NCI-H2029 (cell line): ENCODE measurements at places on chromosomes 1 and 21.

GRCh38 chr1:192724670-192725069, 84.2 kb upstream of the RGS2 start:
- DNase-seq, result no peak

DNA sequence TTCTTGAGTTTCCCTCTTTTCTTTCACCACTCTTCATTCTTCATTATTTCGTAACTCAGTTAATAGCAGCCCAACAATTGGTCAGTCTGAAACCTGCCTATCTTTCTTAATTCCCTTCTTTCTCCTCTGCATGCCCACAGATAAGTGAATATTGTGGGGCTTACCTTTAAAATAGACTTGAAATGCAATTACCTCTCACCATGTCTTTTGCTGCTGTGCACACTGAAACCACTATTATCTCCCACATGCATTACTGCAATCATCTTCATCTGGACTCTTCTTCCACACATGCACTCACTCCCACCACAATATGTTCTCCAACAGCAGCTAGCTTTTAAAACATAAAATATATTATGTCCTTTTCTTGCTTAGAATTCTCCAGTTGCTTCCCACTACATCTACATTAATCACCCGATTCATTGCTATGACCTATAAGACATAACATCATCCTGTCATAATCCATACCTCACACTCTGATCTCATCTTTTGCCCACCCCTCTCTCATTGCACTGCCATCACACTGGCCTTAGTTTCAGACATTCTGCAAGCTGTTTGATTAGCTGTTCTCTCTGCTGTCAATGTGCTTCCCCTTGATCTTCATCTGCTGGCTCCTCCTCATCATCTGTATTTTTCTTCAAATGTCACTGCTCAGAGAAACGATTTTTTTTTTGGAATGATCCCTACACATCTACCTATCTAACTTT, 304.8 kb downstream of the PTPRC start:
- DNase-seq, result no peak

DNA sequence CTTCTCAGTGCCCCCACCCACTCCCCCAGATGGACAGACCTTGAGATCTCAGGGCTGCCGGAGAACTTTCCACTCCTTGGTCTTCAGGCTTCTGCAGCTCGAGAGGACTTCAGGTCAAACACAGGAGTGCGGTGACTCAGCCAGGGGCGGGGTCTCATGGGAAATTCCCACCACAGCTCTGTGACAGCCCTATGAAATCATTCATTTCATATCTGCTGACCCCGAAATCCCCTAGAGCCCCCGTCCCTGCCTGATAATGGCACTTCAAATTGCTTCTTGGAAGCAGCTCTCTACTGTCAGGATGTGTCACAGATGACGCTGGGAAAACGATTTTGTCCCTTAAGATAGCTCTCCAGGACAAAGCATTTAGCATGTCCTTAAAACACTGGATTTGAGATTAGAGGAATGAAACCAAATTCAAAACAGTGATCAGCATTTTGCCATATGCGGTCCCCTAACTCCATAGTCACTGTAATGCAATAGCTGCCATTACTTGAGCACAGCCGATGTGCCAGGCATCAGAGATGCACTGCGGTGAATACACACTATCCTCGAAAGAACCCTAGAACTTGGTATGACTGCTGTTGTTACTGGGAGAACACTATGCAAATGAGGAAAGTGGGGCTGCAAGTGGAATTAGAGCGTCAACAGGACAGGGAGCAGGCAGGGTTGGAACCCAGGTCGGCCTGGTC, at the start of gene TNFRSF9:
Gene TNFRSF9, minus strand, starts transcription at position 95 of the 692 bp plus-strand sequence. CDS start 845 bp downstream, outside the sequence.
- DNase-seq, result no peak

DNA sequence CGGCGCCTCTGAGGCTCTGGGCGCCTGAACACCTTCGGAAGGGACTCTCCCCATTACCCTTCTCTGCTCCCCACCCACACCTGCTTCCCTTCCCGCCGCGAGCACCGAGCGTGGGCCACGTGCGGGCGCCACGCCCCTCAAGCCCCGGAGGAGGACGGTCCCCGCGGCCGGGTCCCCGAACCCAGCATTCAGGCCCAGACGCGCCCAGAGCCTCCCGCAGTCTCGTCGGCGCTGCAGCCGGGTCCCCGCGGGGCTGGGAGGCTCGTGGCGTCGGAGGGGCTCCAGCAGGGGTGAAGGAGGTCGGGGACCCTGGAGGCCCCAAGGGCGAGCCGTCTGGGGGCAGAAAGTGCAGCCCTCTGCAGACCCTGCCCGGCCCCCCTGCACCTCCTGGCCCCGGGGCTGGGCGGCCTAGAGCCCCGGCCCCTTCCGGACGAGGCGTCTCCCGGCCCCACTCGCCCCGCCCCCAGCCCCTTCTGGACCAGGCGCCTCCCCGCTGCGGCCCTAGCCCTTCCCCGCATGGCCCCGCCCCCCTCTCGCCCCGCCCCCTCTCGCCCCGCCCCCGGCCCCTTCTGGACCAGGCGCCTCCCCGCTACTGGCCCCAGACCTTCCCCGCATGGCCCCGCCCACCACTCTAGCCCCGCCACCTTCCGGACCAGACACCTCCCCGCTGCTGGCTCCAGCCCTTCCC, 378 bp upstream of the SMIM1 start:
- no peak for DNase-seq

DNA sequence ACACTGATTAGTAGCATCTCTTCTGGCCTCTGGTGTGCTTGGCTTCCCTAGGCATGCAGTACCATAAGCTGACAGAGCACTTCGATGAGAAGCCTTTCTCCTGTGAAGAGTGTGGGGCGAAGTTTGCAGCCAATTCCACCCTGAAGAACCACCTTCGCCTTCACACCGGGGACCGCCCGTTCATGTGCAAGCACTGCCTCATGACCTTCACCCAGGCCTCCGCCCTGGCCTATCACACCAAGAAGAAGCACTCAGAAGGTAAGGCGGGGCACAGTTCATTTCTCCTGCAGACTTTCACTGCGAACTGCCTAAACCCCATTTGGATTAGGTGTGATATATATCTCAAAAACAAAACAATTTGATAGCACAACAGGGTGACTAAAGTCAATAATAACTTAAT, 50.4 kb upstream of the EPHA8 start:
- no peak for DNase-seq

- no peak for DNase-seq
Observed at GRCh38 chr1:200673952-200674823, 4.5 kb upstream of the DDX59 start.
